ENCODE measurements at places on chromosomes 1 and 21.

GRCh38 chr1:107831921-107832320 is 133.1 kb downstream of the VAV3 start:
- H3K27me3 ChIP-seq, result no peaks in the 10 kb centered on the region
- H3K4me3 ChIP-seq, result no peak overlapping the region
- no peaks in the 10 kb centered on the region for H3K36me3 ChIP-seq
- H3K4me1 ChIP-seq, result no peaks in the 10 kb centered on the region
- no peak for DNase-seq

DNA sequence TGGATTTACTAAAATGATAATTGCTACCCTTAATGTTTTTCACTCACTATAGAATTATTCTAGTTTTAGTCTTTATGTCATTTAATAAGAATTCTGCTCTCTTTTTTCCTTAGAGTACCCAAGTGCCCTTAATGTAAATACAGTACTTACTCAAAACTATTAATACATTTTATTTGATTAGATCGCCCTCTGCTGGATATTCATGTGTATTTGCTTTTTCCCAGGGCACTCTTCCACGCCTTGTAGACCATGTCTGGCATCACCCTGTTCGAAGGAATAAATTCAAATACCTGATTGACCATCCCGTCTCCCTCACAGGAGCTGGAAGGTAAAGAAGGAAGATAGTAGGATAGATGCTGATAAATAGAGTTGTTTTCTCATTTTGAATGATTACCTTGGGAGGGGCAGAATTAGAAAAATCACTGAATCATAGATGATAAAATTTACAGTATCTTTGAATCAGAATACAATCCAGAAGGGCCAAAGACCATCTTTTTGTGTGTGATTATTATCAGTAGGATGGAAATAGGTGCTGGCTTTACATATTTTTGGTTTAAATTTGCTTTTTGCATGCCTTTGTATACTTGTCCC is 4.1 kb downstream of the AXDND1 start:
- no peak overlapping the region for H3K27ac ChIP-seq
- H3K36me3 ChIP-seq, result no peaks in the 10 kb centered on the region
- H3K4me1 ChIP-seq, result no peaks in the 10 kb centered on the region
- H3K4me3 ChIP-seq, result no peak overlapping the region

- H3K27ac ChIP-seq, result no peak overlapping the region
- H3K4me1 ChIP-seq, result no peaks in the 10 kb centered on the region
- no peaks in the 10 kb centered on the region for H3K36me3 ChIP-seq
- DNase-seq, result peak; percentile 62
Measured at GRCh38 chr1:26408604-26409003, 2.0 kb upstream of the LIN28A start.

DNA sequence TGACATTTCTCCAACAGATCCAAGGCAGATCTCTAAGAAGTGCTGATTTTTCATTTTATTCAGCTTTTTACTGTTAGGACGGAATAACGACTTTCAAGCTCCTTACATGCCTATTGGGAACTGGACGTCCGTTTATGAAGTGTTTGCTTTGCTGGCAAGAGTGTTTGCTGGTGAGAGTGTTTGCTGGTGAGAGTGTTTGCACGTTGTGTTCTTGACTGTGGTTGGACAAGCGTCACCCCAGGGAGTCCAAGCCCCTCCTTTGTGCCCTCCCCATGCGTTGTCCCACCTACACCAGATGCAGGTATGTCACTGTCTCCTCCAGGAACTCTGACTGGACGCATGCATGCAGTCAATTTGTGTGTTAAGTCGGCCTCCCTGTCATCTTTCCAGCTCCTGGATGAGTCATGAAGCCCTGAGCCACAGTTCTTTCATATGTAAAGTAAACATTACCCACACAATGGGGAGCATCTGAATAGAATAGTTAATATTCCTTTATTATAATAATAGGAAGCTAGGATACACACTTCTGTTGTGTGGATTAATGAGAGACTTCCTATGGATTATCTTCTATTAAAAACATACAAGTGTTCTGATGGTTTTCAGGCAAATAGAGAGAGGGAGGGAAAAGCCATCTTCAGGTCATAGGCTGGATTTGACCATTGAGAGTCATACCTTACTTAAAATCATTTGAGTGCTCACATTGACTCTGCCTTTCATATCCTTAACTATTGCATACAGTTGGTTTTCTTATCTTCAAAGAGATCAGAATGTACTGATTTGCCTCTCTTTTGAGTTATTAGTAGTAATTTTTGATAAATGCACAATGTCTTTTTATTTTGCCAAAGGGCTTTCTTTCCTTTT is 119.2 kb downstream of the GALNT2 start:
- no peaks in the 10 kb centered on the region for H3K27me3 ChIP-seq
- no peak for DNase-seq
- H3K36me3 ChIP-seq, result no peaks in the 10 kb centered on the region
- peaks cover 2% of the 10 kb centered on the region for H3K4me1 ChIP-seq
- H3K4me3 ChIP-seq, result no peak overlapping the region

- H3K27me3 ChIP-seq, result no peaks in the 10 kb centered on the region
- H3K27ac ChIP-seq, result no peak overlapping the region
- no peaks in the 10 kb centered on the region for H3K36me3 ChIP-seq
- no peak overlapping the region for H3K4me3 ChIP-seq
- H3K4me1 ChIP-seq, result no peaks in the 10 kb centered on the region
Measured at GRCh38 chr1:172054172-172054571, 212.9 kb downstream of the DNM3 start.

- DNase-seq, result no peak
- H3K36me3 ChIP-seq, result no peaks in the 10 kb centered on the region
- H3K4me1 ChIP-seq, result no peaks in the 10 kb centered on the region
- no peak overlapping the region for H3K27ac ChIP-seq
- H3K4me3 ChIP-seq, result no peak overlapping the region
- no peaks in the 10 kb centered on the region for H3K27me3 ChIP-seq
Measured at GRCh38 chr1:152906023-152906565, 2.3 kb upstream of the IVL start.

DNA sequence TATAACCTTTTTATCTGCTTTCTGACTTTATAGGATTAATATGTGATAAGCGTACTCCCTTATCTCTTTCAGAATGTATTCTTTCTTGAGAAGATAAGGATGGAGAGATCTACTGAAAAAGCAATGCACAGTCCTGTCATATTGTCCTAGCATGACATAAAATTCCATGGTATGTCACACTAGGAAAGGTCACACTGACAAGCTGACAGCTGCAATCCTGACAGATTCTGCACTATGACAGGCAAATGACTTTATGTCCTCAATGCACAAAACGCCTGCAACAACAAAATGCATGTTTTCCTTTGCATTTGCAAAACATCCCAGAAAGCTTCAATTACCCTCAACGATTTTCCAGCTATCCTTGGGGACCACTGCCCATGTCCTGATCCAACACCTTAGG is 393.8 kb downstream of the DSCAM start:
- no peaks in the 10 kb centered on the region for H3K36me3 ChIP-seq
- H3K4me3 ChIP-seq, result no peak overlapping the region
- no peaks in the 10 kb centered on the region for H3K4me1 ChIP-seq
- H3K27me3 ChIP-seq, result no peaks in the 10 kb centered on the region
- no peak overlapping the region for H3K27ac ChIP-seq
- DNase-seq, result no peak

GRCh38 chr1:153881751-153882150 is 41.0 kb downstream of the GATAD2B start:
- peaks cover 8% of the 10 kb centered on the region for H3K4me1 ChIP-seq
- peak; percentile 37 for DNase-seq
- peak overlapping the region; percentile 8 for H3K4me3 ChIP-seq
- H3K27me3 ChIP-seq, result no peaks in the 10 kb centered on the region
- no peak overlapping the region for H3K27ac ChIP-seq

DNA sequence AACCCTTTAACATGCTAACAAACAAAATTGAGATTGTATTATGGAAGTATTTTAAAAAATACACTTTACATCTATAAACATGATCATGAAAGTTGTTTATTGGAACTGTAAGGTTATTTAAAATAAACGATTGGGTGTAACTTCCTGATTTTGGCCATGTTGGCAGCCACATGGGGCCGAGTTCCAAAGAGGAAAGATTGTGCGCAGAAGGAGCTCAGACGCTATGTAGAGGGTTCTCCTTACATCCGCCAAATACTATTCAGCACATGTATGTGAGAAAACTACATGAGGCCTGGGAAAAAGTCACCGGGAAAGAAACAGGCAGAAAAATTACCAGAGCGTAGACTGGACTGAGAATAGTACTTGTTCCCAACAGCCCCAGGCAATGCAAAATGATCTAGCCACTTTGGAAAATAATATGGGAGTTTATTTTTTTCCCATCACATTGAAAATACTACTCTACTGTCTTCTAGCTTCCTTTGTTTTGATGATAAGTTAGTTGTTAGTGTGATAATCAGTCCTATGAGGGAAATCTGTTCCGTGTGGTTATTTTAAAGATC is 35.7 kb upstream of the B3GALT2 start:
- no peak overlapping the region for H3K27ac ChIP-seq
- H3K4me3 ChIP-seq, result no peak overlapping the region
- H3K36me3 ChIP-seq, result no peaks in the 10 kb centered on the region
- H3K27me3 ChIP-seq, result no peaks in the 10 kb centered on the region
- H3K4me1 ChIP-seq, result no peaks in the 10 kb centered on the region
- no peak for DNase-seq

DNA sequence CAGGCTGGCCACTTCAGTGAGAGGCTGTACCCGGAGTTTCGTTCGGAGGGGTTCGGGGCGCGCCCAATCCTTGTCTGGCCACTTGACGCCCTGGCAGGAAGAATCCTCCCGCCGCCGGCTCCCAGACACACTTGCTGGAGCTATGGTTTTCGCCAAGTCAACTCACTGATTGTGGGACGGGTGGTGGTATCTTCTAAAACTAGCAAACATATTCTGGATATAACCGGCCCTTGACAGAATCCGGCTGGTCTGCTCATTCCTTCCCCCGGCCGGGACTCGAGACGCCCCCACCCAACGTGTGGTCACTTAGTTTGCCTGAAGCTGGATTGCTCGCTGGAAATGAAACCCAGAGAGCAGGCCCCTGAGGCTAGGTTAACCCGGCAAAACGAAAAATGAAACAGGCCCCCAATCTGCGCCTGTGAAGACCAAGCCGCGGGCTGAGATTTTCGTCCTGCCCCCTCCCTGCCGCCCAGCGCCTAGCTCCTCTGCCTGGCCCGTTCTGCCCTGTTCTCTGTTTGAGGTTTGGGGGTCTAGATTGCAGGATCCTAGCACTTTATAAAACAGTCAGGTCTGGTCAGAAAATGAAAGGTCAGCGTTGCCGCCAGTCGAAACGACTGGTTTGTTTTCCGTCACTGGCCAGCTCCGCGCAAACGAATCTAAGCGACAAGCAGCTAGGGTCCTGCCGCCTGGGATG is 4.6 kb downstream of the GFI1 start:
- H3K4me1 ChIP-seq, result peaks cover 24% of the 10 kb centered on the region
- H3K36me3 ChIP-seq, result no peaks in the 10 kb centered on the region
- peak overlapping the region; percentile 20 for H3K4me3 ChIP-seq
- no peak for DNase-seq
- H3K27ac ChIP-seq, result no peak overlapping the region

DNA sequence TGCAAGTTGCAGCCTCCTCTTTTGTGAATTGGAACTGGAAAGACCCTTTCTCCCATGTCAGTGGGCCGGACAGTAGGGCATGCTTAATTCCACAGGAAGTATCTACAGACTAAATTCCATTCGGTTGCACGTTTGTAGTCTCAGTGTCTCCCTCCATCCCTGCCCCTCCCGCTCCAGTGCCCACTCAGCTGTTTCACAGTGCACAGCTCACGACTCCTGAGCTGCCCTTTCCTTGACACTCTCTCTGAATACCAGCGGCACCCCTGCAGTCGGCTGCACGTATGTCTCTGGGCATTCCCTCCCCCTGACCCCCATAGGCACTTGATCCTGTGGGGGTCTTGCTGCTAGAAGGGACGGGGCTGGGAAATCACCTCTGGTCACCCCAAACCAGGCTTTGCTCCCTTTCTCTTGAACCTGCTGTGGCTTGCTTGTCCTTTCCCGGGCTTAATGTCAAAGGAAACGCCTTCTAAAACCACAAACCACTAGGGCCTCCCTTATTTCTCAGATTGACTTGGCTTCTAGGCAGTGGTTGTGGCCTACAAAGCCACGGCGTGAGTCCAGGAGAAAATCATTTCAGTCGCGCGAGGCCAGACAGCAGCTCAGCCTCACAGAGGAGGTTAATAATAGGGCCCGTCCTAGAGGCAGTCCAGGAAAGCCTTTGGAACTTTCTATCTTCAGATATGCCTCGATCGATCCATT is 365.3 kb upstream of the PROX1 start:
- H3K4me3 ChIP-seq, result no peak overlapping the region
- no peaks in the 10 kb centered on the region for H3K36me3 ChIP-seq
- no peak overlapping the region for H3K27ac ChIP-seq
- no peaks in the 10 kb centered on the region for H3K4me1 ChIP-seq
- DNase-seq, result no peak
- no peaks in the 10 kb centered on the region for H3K27me3 ChIP-seq
